Muscle of back (tissue), 13 donors: ENCODE measurements at places on chromosomes 13 and 19. TPM values are rescaled to one million over a fixed set of nuclear protein-coding genes. Genes with fewer than 3 reads are reported as not detected.

Gene NLRP7
- polyA plus RNA-seq = not detected

Gene GAMT
- 159 TPM for polyA plus RNA-seq

Gene ZNF846
- 10.2 TPM for polyA plus RNA-seq

Gene CYP4F12
- 2.2 TPM for polyA plus RNA-seq

Gene LILRB5
- 7.7 TPM for polyA plus RNA-seq
